Uterus (tissue), 4 donors: ENCODE measurements at places on chromosomes 11 and 22. TPM values are rescaled to one million over a fixed set of nuclear protein-coding genes. Genes with fewer than 3 reads are reported as not detected.

RRP8 gene
- 20.5 TPM for total RNA-seq

- H3K4me1 ChIP-seq, result no peaks in the 10 kb centered on the region
- no peak overlapping the region for H3K4me3 ChIP-seq
- no peak for DNase-seq
- H3K27ac ChIP-seq, result no peak overlapping the region
- no peaks in the 10 kb centered on the region for H3K27me3 ChIP-seq
Measured at GRCh38 chr11:121154486-121155314, 53.7 kb downstream of the TECTA start.

GRCh38 chr22:24355574-24355973 lies 71.8 kb upstream of the ADORA2A start:
- H3K27me3 ChIP-seq, result no peaks in the 10 kb centered on the region
- H3K27ac ChIP-seq, result no peak overlapping the region
- no peak for DNase-seq
- H3K36me3 ChIP-seq, result no peaks in the 10 kb centered on the region
- H3K4me3 ChIP-seq, result no peak overlapping the region

MPZL3 gene
- total RNA-seq, result 8.3 TPM

MS4A8 gene
- 9.5 TPM for total RNA-seq
